ENCODE measurements at places on chromosomes 1 and 21.

DNA sequence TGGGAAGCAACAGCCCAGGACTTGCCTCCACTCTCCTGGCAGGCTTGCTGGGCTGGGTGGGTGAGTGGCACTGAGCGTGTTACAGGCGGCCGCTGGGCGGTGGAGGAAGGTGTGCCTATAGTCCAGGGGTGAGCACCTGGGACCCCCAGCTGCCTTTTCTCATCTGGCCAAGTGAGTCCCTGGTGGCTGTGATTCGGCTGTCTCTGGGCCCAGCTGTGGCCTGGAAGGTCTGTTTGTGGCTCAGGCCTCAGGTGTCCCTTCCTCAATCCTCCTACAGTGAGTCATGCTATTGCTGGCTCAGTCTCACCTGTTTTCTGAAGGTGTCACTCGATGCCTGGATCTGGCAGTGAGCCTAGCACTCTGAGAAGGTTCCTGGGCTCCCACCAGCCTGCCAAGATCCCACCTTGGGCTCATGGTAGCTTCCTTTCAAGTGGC is 564.2 kb downstream of the PTPRU start:
- H3K4me1 ChIP-seq: peaks cover 5% of the 10 kb centered on the region
- no peak overlapping the region for H3K4me3 ChIP-seq
- H3K27me3 ChIP-seq: peaks cover 47% of the 10 kb centered on the region
- H3K27ac ChIP-seq: no peak overlapping the region
- H3K36me3 ChIP-seq: no peaks in the 10 kb centered on the region

DNA sequence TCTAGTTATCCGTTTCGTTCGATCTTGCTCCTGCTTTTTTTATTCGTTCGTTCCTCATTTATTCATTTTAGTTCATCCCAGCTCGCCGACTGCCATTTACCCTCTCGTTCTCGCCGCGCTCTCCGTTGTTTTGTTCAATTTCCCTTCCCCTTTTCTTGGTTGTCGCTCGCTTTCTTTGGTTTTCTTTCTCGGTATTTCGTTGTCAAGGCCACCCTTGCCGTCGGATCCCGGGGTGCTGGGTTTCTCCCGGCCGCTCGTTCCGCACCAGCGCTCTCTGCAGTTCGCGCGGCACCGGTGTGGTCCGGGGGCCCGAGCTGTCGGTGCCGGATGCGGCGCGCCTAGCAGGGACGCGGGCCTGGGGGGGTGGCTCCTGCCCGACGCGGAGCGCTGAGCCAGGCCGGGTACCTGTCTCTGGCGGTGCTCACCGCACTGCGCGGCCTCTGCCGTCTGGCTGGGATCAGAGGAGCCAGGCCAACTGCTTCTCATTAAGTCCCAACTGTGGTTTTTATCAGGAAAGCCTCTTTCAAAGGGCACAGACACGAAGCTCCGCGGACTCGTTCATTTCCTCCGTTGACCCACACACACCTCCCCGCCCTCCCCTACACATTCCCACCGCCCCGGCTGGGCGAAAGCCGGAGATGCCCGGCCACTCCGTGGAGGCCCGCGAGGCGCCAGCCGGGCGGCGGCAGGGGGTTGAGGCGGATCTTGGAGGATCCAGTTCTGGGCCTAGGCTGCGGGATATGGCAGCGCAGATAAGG is 1.6 kb downstream of the ALX3 start:
- H3K27me3 ChIP-seq: peaks cover 78% of the 10 kb centered on the region
- H3K27ac ChIP-seq: peak overlapping the region; percentile 14
- DNase-seq: no peak
- H3K4me3 ChIP-seq: peak overlapping the region; percentile 80

DNA sequence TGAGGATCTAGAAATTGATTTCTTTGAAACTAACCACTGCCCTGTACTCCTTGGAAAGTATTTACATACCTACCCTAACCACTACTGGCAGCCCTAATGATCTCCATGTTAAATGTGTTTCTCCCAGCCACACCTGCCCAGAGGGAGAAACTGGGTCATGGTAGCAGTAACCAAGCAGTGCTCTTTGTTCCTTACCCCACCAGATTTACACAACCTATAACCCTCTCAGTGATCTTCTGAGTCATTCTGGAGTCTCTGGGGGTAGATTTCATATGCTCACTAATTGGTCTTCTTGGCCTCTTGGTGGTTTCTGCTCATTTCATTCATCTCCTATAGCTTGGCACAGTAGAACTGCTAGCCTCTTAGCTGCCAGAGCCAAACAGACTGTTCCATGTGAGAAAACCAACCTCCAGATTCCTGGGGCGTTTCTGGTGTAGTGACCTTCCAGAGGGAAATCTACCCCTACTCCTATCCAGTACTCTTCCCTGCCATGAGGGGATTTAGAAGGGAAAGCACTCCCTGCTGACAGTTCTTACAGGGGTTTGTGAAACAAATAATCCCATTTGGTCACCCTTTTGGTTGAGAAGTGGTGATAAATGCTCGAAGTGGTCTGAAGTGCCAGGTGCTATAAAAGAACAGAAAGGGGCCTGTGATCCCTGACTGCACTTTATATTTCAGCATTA is 36.2 kb upstream of the LRIG2 start:
- H3K4me1 ChIP-seq: peaks cover 3% of the 10 kb centered on the region
- H3K36me3 ChIP-seq: no peaks in the 10 kb centered on the region
- H3K4me3 ChIP-seq: no peak overlapping the region

DNA sequence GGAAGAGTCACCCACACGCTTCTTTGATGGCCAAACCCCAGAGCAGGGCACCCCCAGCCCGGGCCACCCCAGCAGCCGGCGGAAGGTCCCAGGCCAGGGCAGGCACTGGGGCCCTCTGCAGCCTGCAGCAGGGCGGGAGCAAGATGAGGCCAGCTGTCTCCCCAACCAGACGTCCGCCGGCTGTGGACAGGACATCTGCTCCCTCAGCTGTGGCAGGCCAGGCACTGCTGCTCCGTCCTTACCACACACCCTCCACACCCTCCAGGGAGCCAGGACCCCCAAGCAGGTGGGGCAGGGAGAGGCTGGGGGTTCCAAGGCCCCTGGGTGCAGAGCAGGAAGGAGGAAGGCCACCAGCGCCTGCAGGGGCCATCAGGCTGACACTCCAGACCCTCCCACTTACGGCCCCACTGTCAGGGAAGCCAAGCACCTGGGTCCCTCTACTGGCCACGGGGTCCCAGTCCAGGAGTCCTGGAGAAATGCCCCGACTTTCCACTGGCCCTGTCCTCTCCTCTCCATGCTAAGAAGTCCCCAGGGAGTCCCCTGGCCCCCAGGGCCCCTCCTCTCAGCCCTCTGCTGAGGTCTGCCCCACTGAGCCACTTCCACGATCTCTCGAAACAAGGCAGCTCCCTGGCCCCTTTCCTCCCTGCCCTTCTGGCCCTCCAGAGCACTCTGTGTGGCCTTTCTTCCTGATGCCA is 5.6 kb downstream of the WNT9A start:
- H3K4me1 ChIP-seq: peaks cover 14% of the 10 kb centered on the region
- no peak overlapping the region for H3K4me3 ChIP-seq
- peaks cover 12% of the 10 kb centered on the region for H3K27me3 ChIP-seq
- no peak overlapping the region for H3K27ac ChIP-seq
- no peak for DNase-seq

DNA sequence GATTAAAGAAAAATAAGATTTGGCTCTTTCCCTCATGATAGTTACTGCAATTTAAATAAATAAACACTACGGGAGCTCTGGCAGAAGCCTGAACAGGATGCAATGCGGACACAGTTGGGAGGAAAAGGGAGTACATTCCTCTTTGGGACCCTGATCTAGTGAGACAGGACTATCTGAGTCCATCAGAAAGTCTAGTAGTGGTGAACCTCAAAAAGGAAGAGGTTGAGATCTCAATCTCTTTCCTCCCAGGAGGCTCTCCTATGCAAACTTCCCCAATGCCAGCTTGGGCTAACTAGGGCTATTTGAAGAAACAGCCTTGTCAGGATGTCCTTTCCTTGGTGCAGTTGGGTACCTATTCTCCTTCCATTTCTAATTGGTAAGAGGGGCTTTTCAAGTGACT is 4.9 kb upstream of the ABCD3 start:
- no peak for DNase-seq
- no peak overlapping the region for H3K27ac ChIP-seq
- H3K4me1 ChIP-seq: no peaks in the 10 kb centered on the region
- H3K36me3 ChIP-seq: peaks cover 3% of the 10 kb centered on the region

DNA sequence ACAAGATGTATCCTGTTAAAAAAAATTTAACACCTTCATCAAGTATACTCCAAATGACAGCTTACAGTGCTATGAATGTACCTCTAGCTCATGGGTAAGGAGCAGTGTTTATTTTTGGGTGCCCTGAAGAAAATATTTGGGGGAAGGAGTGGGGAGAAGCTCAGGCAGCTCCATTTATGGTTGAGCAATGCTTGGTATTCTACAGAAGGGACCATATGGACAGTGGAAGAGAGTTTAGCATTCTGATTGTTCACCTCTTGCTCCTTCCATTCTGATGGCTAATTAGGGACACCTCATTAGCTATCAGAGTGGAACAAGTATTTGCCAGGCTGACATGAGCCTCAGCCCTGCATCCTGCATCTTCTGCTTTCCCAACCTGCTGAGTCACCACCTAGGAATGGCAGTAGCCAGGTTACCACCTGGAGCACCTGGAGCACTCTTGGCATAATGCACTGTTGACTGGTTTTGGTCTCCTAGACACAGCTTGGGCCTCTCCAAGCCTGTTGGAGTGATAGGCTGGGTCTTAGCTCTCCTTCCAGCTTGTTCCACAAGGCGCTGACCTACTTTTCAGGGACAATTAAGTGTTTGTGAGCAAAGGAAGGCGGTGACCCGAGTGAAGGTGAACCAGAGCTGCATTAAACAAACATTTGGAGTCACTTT is 62.0 kb upstream of the MACF1 start:
- no peak for DNase-seq
- peaks cover 14% of the 10 kb centered on the region for H3K27me3 ChIP-seq
- H3K4me3 ChIP-seq: no peak overlapping the region
- H3K27ac ChIP-seq: no peak overlapping the region
- peaks cover 7% of the 10 kb centered on the region for H3K4me1 ChIP-seq
- peaks cover 2% of the 10 kb centered on the region for H3K36me3 ChIP-seq

GRCh38 chr1:100511058-100511457 is 26.9 kb upstream of the GPR88 start:
- H3K4me1 ChIP-seq: peaks cover 17% of the 10 kb centered on the region
- H3K27me3 ChIP-seq: no peaks in the 10 kb centered on the region
- H3K4me3 ChIP-seq: no peak overlapping the region
- H3K27ac ChIP-seq: no peak overlapping the region

DNA sequence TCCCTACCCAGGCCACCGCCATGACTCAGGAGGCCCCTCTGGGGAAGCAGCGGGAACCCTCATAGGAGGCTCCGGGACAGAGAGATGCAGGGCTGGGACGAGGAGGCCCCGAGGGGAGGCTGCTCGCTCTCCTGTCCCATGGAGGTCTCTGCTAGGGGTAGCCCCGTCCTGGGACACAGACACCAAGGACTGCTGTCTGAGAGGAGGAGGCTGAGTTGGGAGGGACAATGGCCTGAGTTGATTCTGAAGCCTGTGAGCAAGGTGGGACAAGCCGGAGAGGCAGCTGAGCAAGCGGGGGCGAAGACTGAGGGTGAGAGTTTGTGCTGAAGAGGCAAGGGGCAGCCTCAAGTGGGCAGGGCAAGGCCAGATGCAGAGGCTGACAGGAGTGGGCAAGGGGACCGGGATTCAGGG is 17.4 kb downstream of the SLC27A3 start:
- H3K4me3 ChIP-seq: no peak overlapping the region
- no peak for DNase-seq
- H3K27me3 ChIP-seq: peaks cover 15% of the 10 kb centered on the region
- H3K4me1 ChIP-seq: peaks cover 20% of the 10 kb centered on the region

GRCh38 chr21:33883118-33883517 is 32.5 kb downstream of the ATP5PO start:
- no peaks in the 10 kb centered on the region for H3K4me1 ChIP-seq
- peaks cover 26% of the 10 kb centered on the region for H3K27me3 ChIP-seq
- peaks cover 4% of the 10 kb centered on the region for H3K36me3 ChIP-seq
- H3K4me3 ChIP-seq: no peak overlapping the region

- H3K27me3 ChIP-seq: no peaks in the 10 kb centered on the region
- H3K27ac ChIP-seq: peak overlapping the region; percentile 94
- DNase-seq: no peak
- peaks cover 14% of the 10 kb centered on the region for H3K36me3 ChIP-seq
- peaks cover 8% of the 10 kb centered on the region for H3K4me1 ChIP-seq
These were observed 25.9 kb downstream of the RPAP2 start for GRCh38 chr1:92324784-92325183.

DNA sequence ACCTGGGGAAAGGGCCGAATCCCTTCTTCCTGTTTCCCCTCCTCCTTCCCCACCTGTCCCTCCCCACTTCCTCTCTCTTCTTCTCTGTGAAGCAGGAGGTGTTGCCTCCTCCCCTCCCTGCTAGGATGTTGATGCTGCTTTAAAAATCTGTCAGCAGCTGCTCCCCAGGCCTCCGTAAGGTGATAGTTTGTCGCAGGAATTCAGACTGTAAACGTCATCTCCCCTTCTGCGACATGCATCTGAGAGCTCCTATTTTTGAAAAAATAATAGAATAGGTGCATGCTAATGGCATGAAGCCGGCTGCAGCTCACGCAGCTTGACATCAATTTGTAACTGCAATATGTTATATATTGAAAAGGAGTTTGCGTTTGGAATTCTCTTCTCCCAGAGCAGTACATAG is 70.1 kb downstream of the KAZN start:
- H3K4me1 ChIP-seq: no peaks in the 10 kb centered on the region
- no peak overlapping the region for H3K4me3 ChIP-seq
- DNase-seq: no peak
- H3K36me3 ChIP-seq: no peaks in the 10 kb centered on the region
- H3K27ac ChIP-seq: no peak overlapping the region
- peaks cover 19% of the 10 kb centered on the region for H3K27me3 ChIP-seq

DNA sequence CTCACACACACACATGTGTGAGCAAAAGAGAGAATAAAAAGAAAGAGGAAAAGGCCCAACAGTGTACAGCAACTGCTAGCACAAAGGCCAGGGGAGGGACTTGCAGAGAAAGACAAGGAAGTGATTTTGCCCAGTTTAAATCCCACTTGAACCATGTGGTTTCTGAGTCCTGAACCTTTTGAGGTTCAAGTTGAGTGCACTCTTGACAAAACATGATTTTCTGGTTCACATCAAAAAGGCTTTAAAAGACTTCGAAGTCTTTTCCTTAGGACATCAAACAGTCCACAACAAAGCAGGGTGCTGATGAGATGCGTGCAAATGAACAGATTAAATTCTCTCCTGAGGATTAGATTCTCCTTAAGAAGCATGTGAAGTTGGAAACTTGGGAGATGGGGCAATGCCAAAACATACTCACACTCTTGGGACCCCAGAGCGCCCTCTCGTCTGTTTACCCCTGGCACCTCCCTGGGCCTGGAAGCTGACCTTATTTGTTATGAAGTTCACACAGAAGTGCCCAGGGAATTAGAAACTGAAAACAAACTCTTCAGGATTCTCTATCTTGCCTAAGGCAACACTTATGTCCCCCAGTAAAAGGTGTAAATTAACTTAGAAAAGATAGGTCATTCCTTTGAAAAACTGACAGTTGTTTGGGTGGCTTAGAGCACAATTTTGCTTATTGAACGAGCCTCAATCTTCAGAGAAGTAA is 31.5 kb downstream of the RNF220 start:
- H3K4me1 ChIP-seq: no peaks in the 10 kb centered on the region
- DNase-seq: no peak
- H3K36me3 ChIP-seq: no peaks in the 10 kb centered on the region
- no peak overlapping the region for H3K27ac ChIP-seq
- H3K4me3 ChIP-seq: no peak overlapping the region
- peaks cover 24% of the 10 kb centered on the region for H3K27me3 ChIP-seq
